ENCODE measurements at places on chromosomes 1 and 21.

- no peak for DNase-seq
Observed at GRCh38 chr1:117032681-117033539, 27.2 kb upstream of the TTF2 start.

GRCh38 chr1:236489710-236490377 is 33.9 kb upstream of the LGALS8 start:
- peak; percentile 20 for DNase-seq

DNA sequence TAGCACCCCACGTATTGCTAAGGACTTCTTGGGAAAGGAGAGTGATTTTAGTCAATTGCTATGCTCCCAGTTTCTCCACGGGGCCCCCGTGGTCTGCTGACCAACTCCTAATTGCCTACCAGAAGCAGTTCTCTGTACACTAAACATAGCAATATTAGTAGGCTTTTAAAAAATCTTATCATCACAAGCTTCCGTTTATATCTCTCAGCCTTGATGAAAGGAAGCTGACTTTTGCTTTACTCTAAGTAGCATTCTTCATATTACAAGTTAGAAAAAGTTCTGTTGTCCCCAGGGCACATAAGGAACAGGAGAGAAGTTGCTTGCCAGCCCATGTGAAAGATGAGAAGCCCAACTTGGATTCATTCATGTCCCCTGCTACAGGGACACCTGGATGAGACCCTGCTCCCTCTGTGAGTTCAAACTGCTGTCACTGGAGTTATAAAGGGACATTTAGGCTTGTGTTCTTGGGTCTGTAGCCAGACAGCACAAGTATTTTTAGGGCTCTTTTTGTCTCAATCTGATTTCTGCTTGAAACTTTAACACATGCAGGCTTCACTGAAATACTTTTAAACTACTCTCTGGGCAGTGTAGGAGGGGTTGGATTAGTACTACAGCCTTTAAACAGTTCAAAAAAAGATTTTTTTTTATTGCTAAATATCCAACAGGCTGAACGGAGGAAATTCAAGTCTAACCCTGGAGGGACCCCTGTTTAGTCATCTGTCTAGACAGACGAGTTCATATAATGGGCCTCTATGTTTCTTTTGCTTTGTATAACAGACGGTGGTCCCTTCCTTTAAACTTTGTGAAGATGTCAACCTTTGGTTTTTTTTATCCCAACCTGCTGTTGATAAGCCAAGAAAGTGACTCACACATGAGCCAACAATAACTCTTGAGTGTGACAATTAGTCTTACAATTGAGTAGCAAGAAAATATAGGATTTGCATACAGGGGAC is 29.5 kb downstream of the TGFB2 start:
- DNase-seq = peak; percentile 25

GRCh38 chr21:23014021-23014420 is 2015.8 kb downstream of the NCAM2 start:
- DNase-seq = no peak

GRCh38 chr1:3033040-3033789 is 11.9 kb downstream of the ACTRT2 start:
- no peak for DNase-seq

DNA sequence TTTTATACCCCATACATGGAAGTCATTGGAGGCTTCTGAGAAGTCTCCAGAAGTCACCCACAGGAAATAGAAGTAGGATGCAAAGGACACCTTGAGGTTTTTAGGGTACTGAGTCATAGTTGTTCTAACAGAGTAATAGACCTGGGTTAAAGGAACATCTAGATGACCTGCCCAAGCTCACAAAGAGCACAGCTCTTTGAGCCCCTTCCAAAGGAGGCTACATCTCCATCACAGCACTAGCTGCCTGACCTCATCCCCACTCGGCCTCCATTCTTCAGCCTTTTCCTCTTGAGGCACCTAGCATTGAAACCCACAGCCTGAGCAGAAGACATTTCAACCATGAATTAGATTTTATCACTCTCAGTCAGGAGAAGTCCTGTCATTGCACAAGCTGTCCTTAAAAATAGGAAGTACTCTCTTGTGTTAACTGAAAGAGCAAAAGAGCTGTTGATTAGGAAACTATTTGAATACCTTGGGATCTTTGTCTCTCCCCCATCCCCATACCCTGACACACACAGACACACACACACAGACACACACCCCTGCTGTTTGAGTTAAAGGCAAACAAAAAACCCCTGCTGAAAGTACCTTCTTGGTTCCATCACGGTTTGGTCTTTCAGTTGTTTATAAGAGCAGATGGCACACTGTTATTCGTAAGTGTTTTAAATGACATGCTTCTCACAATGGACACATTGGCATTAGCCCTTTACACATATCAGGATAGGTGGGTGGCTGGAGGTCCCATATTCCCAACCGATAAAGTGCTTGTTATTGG is 22.2 kb downstream of the MKNK1 start:
- no peak for DNase-seq

DNA sequence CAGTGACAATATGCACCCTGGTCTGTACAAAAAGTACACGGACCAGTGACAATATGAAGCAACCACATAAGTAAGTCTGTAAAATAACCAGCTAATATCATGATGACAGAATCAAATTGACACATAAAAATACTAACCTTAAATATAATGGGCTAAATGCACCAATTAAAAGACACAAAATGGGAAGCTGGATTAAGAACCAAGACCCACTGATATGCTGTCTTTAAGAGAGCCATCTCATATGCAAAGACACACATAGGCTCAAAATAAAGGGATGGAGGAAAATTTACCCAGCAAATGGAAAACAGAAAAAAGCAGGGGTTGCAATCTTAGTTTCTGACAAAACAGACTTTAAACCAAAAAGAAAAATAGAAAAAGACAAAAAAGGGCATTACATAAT is 70.4 kb upstream of the VCAM1 start:
- DNase-seq = no peak

DNA sequence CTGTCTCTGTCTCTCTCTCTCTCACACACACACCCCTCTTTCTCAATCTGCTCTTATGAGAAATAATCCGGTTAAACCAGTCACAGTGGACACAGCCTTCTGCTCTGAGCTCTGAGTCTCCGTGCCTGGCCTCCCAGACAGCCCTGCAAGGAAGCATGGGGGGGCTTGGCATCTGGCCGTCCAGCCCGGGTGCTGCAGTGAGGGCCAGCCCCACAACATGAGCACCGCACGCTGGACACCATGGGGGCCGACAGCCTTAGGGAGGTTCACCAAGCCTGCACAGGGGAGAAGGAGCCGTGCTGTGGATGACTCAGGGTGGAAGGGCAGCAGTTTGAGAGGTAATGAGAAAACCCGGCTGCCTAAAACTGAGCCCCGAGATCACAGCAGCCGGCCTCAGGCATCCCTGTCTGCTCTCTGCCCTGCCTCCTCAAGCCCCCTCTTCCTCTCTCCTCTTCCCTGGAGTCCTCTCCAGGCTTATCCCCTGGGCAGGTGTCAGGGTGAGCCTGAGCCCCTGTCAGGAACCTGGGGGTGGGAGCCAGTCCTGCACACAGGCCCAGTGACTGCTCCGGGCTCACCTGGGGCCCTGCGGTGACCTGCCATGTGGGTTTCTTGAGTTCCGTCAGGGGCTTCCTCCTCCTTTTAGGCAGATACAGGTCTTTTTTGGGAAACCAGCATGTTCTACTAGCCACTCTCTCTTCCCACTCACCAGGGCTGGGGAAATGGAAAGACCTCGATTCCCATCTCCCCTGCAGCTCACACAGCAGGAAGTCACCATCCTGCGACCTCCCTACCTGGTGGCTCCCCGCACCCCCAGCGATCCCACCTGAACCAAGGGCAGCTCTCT is 92.8 kb downstream of the ITPKB start:
- DNase-seq = no peak

DNA sequence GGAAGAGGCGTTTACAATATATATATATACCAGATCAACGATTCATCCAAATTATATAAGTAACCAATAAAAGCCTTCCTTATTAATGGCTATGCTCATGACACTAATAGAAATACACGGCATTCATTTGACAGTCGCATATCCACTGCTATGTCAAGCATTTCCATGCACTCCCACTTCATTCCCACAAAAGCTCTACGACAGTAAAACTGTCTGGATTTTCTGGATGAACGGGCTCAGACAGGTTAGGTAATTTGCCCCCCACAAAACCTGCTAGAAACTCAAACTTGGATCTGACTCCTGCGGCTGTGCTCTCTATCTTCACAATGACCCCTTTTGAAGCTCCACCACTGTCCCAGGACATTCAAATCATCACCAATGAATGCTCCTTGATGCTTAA is 11.4 kb downstream of the DNAJC11 start:
- DNase-seq = no peak

GRCh38 chr1:58687516-58687915 is 12.3 kb downstream of the MYSM1 start:
- DNase-seq = no peak

GRCh38 chr1:207897188-207897587 is 13.7 kb downstream of the CD34 start:
- DNase-seq = no peak

DNA sequence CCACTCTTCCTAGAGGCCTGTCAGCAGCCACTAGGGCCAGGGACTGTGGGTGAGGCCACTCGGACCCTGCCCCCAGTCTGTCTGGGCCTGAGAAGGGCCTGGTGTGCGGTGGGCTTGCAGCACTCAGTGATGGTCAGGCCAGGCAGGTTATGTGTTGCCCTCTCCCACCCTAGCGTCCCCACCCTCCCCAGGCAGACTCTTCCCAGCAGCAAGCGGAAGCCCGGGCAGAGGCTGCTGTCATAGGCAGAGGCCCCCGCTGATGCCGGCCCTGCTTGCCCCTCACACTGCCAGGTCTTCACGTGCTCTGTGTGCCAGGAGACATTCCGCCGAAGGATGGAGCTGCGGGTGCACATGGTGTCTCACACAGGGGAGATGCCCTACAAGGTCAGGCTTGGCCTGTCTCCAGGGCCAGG is 6.6 kb downstream of the ZBTB48 start:
- DNase-seq = no peak

- no peak for DNase-seq
Observed at GRCh38 chr1:161710560-161710959, 3.5 kb downstream of the FCRLA start.

GRCh38 chr1:163561580-163562295 is 240.0 kb downstream of the NUF2 start:
- no peak for DNase-seq
